ENCODE measurements at places on chromosomes 2 and 18.

DNA sequence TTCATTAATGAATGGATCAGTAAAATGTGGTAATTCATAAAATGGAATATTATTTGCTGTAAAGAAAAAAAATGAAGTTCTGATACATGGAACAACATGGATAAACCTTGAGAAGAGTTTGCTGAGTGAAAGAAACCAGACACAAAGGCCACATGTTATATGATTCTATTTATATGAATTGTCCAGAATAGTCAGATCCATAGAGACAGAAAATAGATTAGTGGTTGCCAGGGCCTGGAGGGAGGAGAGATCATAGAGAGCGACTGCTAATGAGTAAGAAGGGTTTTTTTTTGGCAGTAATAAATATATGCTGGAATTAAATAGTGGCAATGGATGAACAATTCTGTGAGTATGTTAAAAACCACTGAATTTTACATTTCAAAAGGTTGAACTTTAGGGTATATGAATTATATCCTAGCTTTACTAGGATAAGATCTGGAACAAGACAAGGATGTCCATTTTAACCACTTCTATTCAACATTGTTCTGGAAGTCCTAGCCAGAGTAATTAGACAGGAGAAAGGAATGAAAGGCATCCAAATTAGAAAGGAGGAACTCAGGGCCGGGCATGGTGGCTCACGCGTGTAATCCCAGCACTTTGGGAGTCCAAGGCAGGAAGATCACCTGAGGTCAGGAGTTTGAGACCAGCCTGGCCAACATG lies 48.8 kb downstream of the MAPRE2 start:
- no peak for DNase-seq

- no peak for DNase-seq
These were observed 622.6 kb downstream of the LRP1B start for GRCh38 chr2:141508086-141508752.

DNA sequence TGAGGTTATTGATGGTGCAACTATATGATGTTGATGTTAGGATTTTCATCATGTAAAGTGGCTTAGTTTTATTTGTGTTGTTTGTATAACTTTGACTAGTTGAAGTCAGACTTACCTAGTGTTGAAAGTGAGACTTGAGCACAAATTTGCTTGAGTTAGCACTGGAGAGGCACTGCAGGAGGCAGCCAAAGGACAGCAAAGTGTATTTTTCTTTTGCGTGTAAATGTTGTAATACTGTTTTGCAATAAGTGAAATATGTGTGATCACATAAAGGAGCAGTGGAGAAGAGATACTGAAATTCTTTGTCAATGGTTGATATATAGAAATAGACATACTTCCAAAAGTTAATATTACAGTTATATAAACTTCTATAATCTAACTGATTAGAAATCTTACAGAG lies 332.0 kb upstream of the RAB12 start:
- DNase-seq: no peak

DNA sequence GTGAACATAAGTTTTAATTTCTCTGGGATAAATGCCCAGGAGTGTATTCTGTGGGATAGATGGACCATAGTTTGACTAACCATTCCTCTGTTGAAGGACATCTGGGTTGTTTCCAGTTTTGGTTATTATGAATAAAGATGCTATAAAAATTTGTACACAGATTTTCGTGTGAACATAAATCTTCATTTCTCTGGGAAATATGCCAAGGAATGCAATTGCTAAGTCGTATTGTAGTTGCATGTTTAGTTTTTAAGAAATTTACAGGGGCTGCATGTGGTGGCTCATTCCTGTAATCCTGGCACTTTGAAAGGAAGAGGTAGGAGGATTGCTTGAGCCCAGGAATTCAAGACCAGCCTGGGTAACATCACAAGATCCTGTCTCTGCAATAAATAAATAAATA lies 6.9 kb upstream of the SLC11A1 start:
- DNase-seq: no peak

All from activated naive CD8-positive, alpha-beta T cell treated with anti-CD3 and anti-CD28 coated beads for 36 hours (primary cell).